GM23338 (cell line): ENCODE measurements at places on chromosomes 16 and 17. TPM values are rescaled to one million over a fixed set of nuclear protein-coding genes. Genes with fewer than 3 reads are reported as not detected.
A peak's percentile ranks its signal among the peaks of the same experiment; 100 is the strongest.

AKAP10 gene
- total RNA-seq: 17.3 and 25.9 TPM in 2 replicates

KCNJ12 gene
- 0.97 and 2.4 TPM in 2 replicates for total RNA-seq

GRCh38 chr17:69637446-69638156, 223.1 kb downstream of the MAP2K6 start:
- no peaks in the 10 kb centered on the region for H3K36me3 ChIP-seq
- H3K4me1 ChIP-seq: no peaks in the 10 kb centered on the region
- H3K27ac ChIP-seq: no peak overlapping the region
- no peaks in the 10 kb centered on the region for H3K27me3 ChIP-seq
- DNase-seq: no peak

- no peaks in the 10 kb centered on the region for H3K36me3 ChIP-seq
- H3K27ac ChIP-seq: no peak overlapping the region
- DNase-seq: peak; percentile 45
- peaks cover 16% of the 10 kb centered on the region for H3K4me1 ChIP-seq
Observed at GRCh38 chr17:74259667-74260524, 14.1 kb upstream of the DNAI2 start.

DNA sequence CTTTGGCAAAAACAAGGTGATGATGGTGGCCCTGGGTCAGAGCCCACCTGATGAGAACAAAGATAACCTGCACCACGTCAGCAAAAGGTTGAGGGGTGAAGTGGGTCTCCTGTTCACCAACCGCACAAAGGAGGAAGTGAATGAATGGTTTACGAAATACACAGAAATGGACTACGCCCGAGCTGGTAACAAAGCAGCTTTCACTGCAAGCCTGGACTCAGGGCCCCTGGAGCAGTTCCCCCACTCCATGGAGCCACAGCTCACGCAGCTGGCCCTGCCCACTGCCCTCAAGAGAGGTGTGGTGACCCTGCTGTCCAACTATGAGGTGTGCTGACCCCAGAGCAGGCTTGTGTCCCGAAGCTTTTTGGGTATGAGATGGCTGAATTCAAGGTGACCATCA, 29.7 kb upstream of the DLX4 start:
- DNase-seq: no peak
- no peak overlapping the region for H3K27ac ChIP-seq
- 0 out of 2 replicates have a peak, but pooled peaks cover 4% of the 10 kb centered on the region for H3K4me1 ChIP-seq
- H3K4me3 ChIP-seq: no peak overlapping the region
- H3K27me3 ChIP-seq: no peaks in the 10 kb centered on the region
- H3K36me3 ChIP-seq: no peaks in the 10 kb centered on the region

GRCh38 chr16:19502395-19503131, 19.3 kb downstream of the GDE1 start:
- peak; percentile 90 for DNase-seq
- H3K27ac ChIP-seq: no peak overlapping the region
- H3K4me1 ChIP-seq: no peaks in the 10 kb centered on the region
- no peak overlapping the region for H3K4me3 ChIP-seq
- peaks cover 27% of the 10 kb centered on the region for H3K36me3 ChIP-seq
- no peaks in the 10 kb centered on the region for H3K27me3 ChIP-seq
